ENCODE measurements at places on chromosomes 5 and 9.

GRCh38 chr9:28563291-28563934, 990.1 kb upstream of the C9orf72 start:
- DNase-seq: no peak

DNA sequence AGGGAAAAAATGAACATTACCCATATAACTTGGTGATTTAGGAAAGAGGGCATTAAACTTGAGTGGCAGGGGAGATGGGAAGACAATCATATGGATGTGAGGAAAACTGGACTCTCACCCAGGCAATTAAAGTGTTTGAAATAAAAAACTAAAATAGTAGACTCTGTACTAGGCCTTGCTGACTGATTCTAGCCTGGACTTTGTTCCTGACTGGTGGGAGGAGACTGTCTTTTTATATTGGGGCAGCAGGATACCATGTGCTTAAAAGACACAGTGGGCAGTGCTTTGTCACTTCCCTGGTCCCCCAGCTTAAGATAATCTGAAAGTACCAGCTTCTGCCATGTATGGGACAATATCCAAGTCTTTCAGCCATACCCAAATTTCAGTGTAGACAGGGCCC, 107.0 kb downstream of the ACTL7B start:
- DNase-seq: no peak

DNA sequence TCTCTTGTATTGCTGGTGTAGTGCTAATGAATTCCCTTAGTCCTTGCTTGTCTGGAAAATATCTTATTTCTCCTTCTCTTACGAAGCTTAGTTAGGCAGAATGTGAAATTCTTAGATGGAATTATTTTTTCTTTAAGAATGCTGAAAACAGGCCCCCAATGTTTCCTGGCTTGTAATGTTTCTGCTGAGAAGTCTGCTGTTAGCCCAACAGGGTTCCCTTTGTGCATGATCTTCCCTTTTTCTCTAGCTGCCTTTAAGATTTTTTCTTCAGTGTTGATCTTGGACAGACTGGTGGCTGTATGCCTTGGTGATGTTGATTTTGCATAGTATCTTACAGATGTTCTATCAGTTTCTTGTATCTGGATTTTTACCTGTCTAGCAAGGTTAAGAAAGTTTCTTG, 191.3 kb upstream of the DMRTA1 start:
- no peak for DNase-seq

- no peak for DNase-seq
These were observed 297.5 kb upstream of the COX7C start for GRCh38 chr5:86320266-86320665.

DNA sequence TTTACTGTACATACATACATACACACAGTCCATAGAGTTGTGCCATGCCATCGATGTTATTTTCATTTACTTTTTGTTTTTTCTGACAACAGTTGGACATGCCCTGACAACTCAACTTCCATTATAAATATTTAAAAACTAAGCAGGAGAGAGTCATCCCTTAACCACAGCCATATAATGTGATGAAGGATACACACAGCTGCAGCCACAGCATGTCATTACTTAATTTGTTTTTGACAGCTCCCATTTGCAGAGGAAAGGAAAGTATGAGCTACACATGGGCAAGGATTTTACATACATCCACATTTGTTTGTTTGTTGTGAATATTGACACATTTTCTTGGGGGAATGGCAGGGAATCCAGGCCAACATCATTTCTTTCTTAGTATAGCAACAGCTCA, 91.5 kb upstream of the TUT7 start:
- DNase-seq: no peak

DNA sequence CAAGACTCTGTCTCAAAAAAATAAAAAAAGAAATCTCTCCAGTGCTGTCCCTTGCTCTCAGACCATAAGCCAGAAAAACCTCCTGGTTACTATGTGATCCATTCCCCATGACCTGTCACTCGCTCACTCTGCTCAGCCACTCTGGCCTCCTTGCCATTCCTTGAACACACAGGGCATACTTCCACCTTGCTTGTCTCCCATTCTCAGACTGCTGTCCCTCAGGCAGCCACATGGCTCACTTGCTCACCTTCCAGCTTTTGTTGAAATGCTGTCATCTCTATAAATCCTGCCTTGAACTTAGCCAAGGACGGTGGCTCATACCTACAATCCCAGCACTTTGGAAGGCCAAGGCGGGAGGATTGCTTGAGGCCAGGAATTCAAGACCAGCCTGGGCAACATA, 82.9 kb downstream of the UGCG start:
- DNase-seq: no peak

DNA sequence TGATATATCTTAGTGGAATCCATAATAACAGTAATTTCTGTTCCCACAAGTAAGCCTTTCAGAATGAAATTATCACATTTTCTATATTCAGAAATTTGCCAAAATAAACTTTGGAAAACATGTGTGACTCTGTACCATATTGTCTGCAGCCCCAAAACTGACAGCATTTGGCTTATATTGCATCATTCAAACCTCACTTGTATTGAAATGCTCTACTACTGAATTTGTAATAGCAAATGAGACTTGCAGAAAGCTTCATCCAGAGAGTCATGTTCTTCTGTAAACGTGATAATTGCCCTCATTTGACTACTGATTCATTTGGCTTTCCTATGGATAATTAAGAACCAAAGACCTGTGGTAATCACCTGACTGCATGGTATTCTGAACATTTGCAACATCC, 1249.5 kb upstream of the CDH18 start:
- DNase-seq: no peak

- peak; percentile 50 for DNase-seq
These were observed 97.1 kb downstream of the ENTREP1 start for GRCh38 chr9:69421908-69422801.

DNA sequence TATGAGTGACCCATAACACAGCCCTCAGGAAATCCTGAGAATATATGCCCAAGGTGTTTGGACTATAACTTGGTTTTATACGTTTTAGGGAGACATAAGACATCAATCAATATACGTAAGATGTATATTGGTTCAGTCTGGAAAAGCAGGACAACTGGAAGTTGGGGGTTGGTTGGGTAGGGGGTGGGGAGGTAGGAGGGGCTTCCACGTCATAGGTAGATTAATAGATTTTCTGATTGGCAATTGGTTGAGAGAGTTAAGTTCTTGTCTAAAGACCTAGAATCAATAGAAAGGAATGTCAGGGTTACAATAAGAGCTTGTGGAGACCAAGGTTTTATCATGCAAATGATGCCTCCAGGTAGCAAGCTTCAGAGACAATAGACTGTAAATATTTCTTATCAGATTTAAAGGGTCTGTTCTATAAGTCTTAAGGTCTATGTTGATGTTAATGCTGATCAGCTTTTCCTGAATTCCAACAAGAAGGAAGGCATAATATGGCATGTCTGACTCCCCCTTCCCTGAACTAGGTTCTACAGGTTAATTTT, 2267.7 kb upstream of the ACO1 start:
- no peak for DNase-seq

DNA sequence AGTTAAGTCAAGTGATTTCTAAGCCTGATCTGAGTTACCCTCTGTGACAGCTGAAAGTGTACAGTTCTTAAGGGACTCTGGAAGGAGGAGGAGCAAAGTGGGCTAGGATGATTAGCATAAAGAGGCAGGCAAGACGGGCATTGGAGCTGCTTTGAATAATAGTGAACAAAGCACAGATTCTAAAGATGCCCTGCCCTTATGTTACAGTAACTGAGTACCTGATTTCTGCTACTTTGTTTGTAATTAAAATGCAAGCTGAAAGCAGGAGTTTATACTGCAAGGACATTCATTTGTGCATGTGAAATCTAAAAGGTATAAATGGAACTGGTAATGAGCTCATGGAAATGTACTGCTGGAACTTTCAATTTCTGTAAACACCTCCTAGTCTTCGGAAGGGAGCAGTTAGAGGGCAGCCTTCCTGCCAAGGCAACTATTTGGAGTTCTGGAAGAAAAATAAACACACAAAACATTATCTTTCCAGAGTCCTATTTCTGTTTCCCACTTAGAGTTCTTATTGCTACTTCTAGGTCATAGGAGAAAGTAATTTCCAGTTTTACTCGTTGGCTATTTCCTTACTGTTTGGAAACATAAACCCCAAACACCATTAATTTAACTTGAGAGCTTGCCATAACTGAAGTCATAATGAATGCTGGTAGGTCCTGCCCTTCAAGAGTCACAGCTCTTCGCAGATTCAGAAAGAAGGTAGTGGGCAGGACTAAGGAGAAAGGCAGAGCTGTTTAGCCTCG, at the start of gene RANBP3L:
TSS of gene RANBP3L (minus strand) at position 45 of the 746 bp plus-strand sequence. CDS start 486 bp downstream, outside the sequence.
- no peak for DNase-seq

DNA sequence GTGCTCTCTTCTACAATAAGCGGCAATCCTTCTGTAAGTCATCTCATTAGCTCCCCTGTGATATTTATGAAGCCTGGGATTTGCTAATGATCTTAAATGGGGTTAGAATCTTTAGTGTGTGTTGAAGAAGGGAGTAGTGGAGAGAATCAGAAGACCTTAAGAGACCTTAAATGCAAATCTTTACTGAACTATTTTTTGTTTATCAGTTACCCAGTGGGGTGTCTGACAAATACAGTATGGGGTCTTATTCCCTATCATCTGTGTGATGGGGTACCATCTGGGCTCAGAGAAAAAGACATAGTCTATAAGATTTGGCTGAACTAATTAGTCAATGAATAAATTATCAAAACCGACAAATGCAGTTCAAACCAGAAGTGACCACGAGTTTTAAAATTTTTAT, 378.4 kb upstream of the SGCD start:
- no peak for DNase-seq

GRCh38 chr9:87223392-87224246, 274.0 kb upstream of the DAPK1 start:
- no peak for DNase-seq

DNA sequence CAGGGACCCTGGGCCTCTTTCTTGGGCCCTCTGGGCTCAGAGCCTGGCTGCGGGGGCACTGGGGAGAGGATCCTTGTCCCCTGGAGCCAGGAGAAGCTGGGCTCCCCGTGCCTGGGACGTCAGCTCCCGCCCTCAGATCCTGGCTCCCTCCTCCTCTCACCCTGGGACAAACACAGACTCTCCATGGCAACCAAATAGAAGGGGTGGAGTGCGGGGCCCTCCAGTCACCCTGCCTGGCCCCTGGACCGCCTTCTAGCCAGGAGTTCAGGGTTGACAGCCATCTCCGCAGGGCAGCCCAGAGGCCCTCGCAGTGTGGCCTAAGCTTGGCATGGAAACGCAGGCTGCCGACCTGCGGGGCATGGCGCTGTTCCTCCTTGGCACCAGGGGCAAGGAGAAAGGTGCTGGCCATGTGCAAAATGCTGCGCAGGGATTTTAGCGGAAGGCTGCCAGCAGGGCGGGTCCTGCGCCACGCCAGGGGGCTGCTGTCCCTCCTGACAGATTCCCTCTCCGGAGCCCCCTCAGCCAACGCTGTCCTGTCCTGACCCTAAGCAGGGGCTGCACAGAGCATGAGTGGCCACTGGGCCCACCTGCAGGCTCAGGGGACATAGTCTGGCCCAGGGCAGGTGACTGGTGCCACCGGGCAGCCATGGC, 1.0 kb downstream of the ZDHHC11 start:
- no peak for DNase-seq

DNA sequence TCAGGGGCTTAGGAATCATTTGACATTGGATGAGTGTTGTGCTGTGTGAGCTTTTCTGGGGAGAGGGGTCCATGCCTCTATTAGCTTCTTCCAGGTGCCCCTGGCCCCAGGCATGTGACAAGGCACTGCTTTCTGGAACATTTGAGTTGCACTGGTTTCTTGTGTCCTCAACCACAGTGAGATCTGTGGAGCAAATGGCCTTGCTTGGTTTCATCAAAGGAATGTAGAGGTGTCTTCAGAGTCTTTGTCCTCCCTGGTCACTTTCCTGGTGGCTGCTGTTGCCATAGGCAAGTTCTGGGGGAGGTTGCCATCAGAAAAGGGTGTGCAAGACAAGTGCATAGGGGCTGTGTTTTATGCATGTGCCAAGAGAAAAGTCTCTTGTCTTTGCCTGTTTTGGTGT, 157.5 kb downstream of the MACROH2A1 start:
- peak; percentile 5 for DNase-seq

Measured in activated T-cell treated with anti-CD3 and anti-CD28 coated beads, Interleukin-2, amount 50 U/mL, for 48 hours (primary cell).